Body of pancreas (tissue), 4 donors: ENCODE measurements at places on chromosomes 3 and 15.

- DNase-seq, result peak; percentile 85
Measured at GRCh38 chr15:90046911-90047392, 45.8 kb downstream of the ZNF710 start.

DNA sequence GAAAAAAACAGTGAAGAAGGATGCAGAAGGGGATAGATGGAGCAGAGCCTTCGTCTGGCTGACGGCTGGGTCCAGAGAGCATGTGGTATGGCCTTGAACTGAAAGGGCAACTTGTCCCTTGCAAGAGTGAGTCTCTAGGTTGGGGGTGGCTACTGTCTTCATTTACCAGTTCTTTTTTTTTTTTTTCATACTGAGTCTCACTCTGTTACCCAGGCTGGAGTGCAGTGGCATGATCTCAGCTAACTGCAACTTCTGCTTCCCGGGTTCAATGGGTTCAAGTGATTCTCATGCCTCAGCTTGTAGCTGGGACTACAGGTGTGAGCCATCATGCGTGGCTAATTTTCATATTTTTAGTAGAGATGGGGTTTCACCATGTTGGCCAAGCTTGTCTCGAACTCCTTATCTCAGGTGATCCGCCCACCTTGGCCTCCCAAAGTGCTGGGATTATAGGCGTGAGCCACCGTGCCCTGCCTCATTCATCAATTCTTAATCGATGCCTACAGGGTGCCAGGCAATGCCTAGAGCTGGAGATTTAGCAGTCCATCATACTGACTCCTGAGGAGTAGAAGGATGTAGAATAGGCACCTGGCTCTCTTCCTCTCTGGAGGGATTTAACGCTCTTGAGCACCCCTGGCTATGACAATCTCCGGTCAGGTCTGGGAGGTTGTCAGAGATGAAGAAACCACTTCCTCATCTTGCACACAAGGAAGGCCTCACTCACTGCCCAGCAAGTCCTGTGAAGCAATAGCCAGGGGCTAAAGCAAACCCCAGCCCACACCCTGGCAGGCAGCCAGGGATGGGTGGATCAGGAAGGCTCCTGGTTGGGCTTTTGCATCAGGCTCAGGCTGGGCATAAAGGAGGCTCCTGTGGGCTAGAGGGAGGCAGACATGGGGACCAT lies at the start of gene CAMP:
TSS of gene CAMP (plus strand) at position 880 of the 898 bp plus-strand sequence. CDS start at position 897, 17 bp downstream.
- DNase-seq, result peak; percentile 79

- DNase-seq, result no peak
Measured at GRCh38 chr3:22507709-22508108, 695.4 kb upstream of the UBE2E2 start.

- DNase-seq, result no peak
Measured at GRCh38 chr15:35980719-35981118, 434.8 kb upstream of the DPH6 start.

DNA sequence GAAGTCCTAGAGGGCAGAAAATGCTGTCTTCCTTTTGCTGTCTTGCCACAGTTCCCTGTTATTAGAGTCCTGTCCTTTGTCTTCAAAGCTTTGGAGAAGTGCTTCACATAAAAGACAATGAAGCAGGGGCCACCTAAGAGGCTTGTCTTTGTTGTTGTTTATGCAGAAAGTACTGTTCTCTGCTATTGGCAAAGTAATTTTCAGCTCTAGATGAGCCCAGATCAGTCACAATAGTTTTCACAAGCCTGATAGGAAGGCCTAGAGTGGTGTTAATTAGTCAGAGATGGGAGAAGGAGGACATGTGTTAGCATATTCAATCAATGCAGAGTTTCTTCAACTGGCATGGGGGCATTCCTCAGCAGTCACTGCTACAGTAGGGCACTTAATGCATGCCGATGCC lies 300.0 kb downstream of the PTPRG start:
- DNase-seq, result no peak

- DNase-seq, result no peak
Measured at GRCh38 chr3:156760333-156760732, 65.8 kb upstream of the LEKR1 start.

DNA sequence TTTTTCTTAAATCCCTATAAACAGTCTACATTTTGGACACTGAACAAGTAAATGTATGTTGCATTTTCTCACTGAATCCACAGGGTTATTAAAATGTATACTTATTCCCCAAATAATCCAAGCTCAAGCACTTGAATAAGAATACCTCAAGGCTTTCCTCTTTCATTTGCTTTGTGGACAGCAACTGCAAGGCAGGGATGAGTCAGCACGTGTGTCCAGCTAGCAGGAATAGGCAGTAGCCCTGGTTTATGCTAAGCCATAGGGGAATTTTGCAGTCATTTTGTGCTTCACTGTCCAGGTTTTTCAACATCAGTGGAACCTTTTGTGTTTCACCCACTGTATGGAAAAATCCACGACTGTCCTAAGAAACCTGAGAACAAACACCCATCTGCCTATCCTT lies 96.7 kb upstream of the KCNMB2 start:
- DNase-seq, result no peak

GRCh38 chr3:194750491-194750828 lies 64.8 kb downstream of the FAM43A start:
- no peak for DNase-seq

GRCh38 chr3:172151651-172152649 lies 112.6 kb downstream of the FNDC3B start:
- DNase-seq, result no peak

GRCh38 chr15:82832601-82833361 lies 23.4 kb downstream of the WHAMM start:
- DNase-seq, result no peak

DNA sequence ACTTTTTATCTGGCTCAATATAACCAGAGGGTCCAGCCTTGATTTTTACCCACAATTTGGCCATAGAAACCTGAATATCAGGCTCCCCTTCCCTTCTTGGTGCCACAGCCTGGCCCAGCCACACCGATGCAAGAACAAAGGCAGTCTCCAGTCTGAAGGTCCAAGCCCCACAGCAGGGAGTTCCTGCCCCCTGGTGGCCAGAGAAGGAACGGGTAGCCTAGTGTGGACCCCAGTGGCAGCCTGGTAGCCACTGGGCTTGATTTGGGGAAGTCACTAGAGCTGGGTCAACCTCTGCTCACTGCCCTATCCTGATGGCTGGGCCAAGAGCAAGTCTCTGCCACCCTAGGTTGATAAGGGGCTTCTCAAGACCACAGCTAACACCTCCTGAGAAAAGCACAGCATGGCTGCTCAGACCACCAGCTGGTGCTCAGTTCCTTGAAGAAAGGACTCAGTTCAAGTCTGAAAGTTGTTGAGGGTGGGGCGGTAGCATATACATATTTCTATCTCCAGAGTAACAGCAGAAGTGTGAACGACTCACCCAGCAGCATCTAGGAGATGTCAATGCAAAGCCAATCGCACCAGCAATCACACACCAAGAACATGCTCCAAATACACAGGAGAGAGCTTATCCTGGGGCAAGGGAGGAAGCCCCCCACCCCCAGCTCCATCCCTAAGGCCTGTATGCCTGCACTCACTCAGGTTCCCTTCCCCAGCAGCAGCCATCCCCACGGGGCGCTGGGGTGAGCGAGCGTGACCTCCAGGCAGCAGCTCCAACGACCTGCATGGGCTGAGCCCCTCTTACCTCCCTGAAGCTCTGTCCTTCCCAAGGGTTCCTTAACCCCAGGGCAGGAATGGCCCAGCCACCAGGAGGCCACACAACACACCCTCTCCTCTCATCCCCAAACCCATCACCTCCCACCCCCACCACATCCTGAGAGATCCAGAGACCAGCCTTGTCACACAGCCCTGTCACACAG lies 7.6 kb downstream of the PFKFB4 start:
- DNase-seq, result peak; percentile 86

DNA sequence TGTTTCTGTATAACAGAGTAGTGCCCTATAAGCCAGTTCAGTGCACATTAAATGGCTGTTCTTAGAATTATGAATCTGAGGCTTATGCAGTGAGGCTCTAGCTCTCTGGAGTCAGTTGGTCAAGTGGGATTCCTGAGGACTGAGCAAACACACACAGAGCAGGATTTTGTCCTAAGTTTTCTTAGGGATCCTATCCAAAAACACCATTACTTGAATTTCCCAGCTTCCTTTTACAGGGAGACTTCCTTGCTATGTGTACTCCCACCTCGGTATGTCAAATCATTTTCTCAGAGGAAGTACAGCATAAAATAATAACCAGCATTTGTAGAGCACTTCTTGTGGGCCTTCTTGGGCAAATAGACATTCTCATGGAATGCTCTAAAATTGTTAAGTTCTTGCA lies 63.1 kb upstream of the GOLGA6B start:
- DNase-seq, result no peak

DNA sequence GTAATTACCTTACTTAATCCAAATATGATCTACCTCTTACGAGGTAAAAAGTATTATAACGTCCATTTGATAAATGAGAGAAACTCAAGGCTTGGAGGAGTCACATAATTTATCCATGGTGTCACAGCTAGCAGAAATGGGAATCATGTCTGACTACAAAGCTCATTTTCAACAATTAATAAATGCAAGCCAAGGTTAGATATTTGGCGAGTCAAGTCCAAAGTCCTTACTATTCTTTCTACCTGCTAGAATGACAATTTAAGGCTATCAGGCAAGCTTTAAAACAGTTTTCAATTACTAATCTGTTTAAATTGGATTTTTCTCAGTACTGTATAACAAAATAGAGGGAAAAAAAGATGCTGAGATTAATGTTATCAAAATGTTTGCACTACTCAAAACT lies 68.6 kb downstream of the DLG1 start:
- no peak for DNase-seq

- DNase-seq, result no peak
Measured at GRCh38 chr15:79035111-79035601, 55.4 kb downstream of the RASGRF1 start.

DNA sequence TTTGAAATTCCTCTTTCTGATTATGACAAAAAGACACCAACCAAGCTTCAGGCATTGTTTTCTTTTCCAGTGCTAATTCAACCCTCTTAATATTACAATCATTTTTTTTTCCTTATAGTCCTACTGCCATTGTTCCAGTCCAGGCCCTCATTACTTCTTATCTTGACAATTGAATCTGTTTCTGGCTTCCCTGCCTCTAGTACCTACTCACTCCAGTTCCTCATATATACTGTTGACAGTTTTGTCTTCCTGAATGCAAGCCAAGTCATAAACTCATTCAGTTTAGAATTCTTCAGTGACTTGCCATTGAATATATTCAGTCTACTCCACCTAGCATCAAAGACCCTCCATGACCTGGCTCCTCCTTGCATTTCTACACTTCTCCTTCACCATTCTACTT lies 507.4 kb downstream of the FGF12 start:
- DNase-seq, result no peak

GRCh38 chr3:131036200-131036816 lies 9.6 kb downstream of the NEK11 start:
- DNase-seq, result no peak

- peak; percentile 56 for DNase-seq
Measured at GRCh38 chr3:69012100-69012799, 1.2 kb downstream of the EOGT start.

DNA sequence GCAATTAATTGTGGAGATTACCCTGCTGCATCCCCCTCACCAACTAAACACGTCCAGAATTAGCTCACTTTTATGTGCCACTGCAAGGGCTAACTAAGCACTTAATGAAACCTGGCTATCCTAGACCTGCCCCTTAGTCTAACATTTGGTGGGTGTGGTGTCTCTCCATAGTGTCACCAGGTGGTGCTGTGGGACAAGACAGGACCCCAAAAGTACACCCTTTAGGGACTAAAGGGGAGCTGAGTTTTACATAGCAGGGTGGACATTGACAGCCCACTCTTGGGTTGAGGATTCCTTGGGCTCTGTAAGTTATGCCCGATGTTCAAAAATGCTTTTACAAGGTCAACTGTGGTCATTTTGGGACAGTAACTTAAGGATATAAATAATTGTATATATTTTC lies 5.7 kb downstream of the DUT start:
- DNase-seq, result no peak

DNA sequence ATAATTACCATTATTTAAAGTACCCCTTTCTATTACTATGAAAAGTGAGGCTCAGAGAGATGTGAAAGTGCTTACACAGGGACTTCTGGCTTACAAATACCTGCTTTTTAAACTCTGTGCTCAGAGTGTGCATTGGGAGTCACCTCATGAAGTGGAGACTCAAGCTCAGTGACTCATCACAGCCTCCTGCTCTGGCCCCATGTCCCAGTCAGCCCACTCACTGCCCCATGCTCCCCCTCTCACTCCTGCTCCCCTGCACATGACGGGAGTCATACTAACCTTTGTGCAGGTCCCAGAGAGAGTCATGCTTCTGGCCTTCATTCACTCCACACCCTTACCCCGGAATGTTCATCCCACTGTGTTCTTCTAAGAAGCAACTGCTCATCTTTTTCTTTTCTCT lies 20.2 kb downstream of the CCR1 start:
- no peak for DNase-seq

DNA sequence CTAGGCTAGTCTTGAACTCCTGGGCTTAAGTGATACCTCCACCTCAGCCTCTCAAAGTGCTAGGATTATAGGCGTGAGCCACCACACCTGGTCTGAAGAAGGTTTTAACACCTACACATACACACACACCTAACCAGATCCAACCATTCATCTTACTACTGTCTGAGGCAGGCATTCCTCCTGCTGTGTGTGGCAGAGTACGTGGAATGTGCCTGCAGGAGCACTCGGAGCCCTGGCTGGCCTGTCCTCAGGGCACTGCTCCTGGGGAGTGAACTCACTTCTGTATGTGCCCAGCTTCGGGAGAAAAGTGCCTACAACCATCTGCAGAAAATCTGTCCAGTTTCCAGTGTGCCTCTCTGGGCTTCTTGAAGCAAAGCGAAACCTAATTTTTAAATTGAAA lies 58.2 kb upstream of the LIMD1 start:
- DNase-seq, result no peak

- peak; percentile 33 for DNase-seq
Measured at GRCh38 chr15:77798151-77798835, 165.6 kb upstream of the LINGO1 start.

GRCh38 chr15:91879158-91879557 lies 25.6 kb downstream of the SLCO3A1 start:
- no peak for DNase-seq

DNA sequence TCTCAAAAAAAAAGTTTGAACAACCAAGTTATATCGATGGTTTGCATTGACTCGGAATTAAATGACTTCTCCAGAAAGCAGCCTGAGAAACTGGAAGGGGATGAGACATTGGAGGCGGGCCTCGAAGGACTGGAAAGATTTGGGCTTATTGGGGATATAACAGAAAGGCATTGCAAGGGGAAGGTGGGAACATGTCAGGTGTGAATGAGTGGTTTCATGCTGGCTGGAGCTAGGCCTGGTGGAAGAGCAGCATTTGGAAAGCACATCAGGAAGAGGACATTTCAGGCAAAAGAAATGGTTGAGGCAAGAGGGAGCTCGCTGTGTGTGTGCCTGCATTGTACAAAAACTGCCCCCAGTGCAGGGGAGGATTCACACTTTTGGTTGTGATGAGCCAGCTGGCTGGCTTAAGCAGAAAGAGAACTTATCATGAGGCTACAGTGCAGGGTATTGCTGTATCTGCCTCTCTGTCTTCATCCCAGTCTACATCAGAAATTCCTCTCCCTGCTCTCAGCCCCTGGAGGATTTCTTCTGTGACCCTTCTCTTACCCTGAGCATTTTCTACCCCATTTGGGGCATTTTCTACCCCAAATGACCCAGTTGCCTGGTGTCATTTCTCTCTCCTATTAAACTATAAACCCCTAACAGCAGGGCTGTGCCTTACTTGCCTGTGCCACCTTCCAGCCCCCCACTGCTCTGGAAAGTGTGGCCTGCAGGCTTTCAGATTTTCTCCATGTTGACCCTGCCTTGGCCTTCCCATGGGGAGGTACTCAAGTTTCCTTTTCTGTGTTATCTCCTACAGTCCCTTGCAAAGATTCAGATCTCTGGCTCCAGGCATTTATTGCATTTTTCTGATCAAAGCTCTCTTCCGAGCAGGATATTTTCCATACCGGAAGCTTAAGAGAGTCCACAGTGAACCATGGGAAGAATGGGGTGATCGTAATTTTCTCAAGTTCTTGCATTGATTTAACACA lies 64.4 kb upstream of the FLNB start:
- DNase-seq, result no peak
